ENCODE measurements at places on chromosomes 12 and 14.

DNA sequence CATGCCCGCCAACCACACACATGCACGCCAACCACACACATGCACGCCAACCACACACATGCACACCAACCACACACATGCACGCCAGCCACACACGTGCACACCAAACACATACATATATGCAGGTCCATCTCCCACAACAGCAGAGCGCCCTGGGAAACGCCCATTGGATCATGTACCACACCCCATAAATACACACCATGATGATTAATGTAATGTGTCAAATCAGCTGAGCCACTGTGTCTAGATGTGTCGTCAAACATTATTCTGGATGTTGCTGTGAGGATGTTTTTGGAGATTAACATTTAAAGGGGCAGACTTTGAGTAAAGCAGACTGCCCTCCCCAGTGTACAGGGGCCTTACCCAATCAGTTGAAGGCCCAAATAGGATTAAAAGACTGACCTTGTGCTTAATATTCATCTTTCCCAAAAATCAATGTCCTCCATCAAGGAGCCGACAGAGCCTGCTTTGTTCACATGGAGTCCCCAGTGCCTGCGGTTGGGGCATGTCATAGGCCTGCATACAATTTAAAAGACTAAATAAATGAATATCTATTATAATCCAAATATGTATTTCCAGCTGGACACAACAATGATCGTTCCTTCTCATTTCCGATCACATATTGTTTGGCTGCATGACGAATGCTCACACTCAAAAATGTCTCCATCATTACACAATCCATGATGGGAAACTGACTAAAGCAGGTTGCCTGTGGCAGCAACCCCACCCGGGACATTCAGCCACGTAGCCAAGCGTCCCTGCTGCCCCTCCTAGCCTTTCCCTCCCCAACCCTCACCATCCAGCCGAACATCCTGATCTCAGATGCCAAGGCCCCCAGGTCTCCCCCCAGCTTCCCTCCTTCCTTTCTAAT, 23.2 kb upstream of the BDKRB2 start:
- DNase-seq, result no peak

GRCh38 chr12:96514328-96514727, 25.0 kb downstream of the CFAP54 start:
- peak; percentile 11 for DNase-seq

- no peak for DNase-seq
Measured at GRCh38 chr12:44774815-44775411, 101.2 kb downstream of the NELL2 start.

DNA sequence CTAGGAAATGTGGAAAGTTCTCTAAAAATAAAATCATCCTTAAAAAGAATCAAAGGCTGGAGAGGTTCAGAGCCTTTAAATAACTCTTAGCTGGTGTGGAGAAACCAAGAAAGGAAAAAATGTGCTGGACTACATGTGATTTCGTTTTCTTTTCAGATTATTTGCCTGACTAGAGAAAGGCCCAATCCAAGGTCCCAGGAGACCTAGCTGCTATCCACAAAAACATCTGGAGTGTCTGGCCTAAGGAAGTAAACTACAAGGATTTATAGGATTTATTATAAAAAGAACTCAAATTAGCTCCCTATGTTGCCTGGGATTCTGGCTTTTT, 774 bp upstream of the TMEM30B start:
- no peak for DNase-seq

DNA sequence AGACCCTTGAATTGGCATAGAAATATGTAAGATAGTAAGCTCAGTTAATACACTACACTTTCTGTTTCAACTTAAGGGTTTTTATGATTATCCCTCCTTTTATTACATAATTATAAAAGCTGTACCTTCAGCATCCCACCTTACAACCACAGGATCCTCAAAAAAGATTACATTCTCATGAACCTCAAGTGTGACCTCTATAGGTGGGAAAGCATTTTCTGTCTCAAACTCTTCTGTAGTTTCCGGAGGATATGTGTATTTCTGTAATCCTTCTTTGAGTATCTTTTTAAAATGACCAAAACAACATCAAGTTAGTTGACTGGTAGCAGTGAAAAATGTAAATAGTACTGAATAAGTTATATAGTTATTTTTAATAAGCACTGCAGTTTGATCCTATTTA, 75.9 kb downstream of the DNAI7 start:
- no peak for DNase-seq

GRCh38 chr12:638953-639557, 24.2 kb downstream of the NINJ2 start:
- no peak for DNase-seq

- no peak for DNase-seq
Measured at GRCh38 chr14:54807428-54807827, 95.2 kb downstream of the GCH1 start.

GRCh38 chr12:65911321-65911720, 87.0 kb downstream of the HMGA2 start:
- DNase-seq, result no peak

DNA sequence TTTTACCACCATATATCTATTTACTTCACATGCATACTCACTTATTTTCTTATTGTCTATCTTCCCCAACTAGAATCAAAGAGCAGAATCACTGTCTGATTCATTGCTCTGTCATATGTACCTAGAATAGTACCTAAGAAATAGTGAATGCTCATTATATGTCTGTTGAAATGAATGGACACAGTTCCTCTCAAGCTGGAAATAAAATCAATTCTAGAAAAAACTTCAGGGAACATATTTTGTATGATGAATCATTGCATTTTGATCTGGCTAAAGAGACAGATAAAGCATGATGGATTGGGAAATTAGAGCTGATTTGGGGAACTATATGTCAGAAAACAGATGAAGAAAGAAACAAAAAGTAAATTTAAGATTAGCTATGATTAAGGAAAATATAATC, 623.3 kb downstream of the C12orf50 start:
- DNase-seq, result no peak

GRCh38 chr14:93946104-93946503, 19.0 kb downstream of the FAM181A start:
- DNase-seq, result no peak

- no peak for DNase-seq
Measured at GRCh38 chr12:109820816-109821381, 12.3 kb downstream of the TRPV4 start.

Measured in naive B cell (primary cell).